ENCODE measurements at places on chromosomes 16 and 17. TPM values are rescaled to one million over a fixed set of nuclear protein-coding genes. Genes with fewer than 3 reads are reported as not detected.
A peak's percentile ranks its signal among the peaks of the same experiment; 100 is the strongest.

Gene TBC1D26
- total RNA-seq = 0.12 TPM

Gene SLC46A1
- 10.6 TPM for total RNA-seq

DNA sequence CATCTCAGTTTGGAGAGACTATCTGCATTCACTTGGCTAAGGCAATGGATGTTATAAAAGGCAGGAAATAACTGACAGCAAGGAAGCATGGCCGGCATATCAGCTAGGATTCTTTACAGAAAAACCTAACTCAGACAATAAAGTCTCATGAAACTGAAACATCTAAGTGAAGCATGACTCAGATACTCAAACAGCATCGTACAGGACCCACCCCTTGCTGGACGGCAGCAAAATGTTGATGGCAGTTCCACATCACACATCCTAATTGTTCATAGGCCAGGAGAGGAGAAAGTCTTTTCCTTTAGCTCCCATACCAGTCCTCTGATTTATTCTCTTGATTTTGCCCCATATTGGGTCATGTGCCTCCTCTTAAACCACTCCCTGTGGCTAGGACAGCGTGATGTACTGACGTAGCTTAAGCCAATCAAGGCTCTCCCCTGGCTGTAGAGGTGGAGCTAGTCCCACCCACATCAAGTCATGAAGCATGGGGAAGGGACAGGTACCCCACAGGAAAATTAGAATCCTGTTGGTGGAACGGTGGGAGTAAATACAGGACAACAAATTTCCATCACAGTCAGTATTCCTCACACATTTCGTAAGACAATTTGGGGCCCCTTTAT, 178.9 kb downstream of the IRX3 start:
- DNase-seq = no peak

DNA sequence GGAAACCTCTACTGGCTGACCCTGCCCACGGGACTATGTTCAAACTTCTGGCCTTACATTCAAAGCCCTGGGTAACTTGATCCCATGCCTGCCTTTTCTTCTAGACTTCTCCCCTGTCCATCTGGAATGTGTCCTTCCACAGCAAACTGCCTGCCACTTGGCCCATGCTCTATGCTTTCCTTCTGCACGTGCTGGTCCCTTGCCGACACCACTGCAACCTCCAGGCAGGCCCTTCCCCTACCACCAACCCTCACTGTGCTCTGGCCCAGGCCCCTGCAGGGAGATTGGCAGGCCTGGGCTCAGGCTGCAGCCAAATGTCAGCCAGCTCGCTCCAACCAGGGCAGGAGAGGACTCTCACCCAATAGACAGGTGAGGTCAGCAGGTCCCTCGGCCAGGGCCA, 11.0 kb downstream of the HSD11B2 start:
- no peak for DNase-seq

- DNase-seq = no peak
These were observed 105.4 kb downstream of the YPEL2 start for GRCh38 chr17:59436900-59437299.

GRCh38 chr17:65229621-65229995, 92.4 kb downstream of the RGS9 start:
- DNase-seq = no peak

DNA sequence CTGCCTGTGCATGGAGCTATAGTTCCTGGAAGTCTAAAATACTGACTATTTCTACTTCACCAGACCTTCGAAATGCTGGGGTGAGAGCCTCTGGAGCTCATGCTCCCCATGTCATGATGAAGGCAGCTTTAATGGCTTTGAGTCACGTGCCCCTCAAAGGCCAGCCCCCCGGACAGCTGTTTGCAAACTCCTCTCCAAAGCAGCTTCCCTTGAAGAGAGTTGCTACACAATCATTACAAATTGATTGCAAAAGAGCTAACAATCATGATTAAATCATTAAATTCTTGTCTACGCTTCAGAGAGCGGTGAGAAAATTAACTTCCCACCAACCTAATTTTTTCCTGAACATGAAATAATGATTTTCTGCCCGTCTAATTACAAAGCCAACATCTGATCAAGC, 134.8 kb upstream of the IRX6 start:
- DNase-seq = no peak

- peak; percentile 63 for DNase-seq
These were observed at the start of gene DDX42 for GRCh38 chr17:63774141-63774968. Gene DDX42 (plus strand): TSS chr17:63774170. CDS start chr17:63787050, 12,880 bp downstream.

Gene VMO1
- total RNA-seq = 4.3 TPM

- DNase-seq = no peak
These were observed 605 bp downstream of the NLRP1 start for GRCh38 chr17:5583426-5584382.

- DNase-seq = no peak
These were observed 40.3 kb downstream of the FOXL1 start for GRCh38 chr16:86618431-86619238.

DNA sequence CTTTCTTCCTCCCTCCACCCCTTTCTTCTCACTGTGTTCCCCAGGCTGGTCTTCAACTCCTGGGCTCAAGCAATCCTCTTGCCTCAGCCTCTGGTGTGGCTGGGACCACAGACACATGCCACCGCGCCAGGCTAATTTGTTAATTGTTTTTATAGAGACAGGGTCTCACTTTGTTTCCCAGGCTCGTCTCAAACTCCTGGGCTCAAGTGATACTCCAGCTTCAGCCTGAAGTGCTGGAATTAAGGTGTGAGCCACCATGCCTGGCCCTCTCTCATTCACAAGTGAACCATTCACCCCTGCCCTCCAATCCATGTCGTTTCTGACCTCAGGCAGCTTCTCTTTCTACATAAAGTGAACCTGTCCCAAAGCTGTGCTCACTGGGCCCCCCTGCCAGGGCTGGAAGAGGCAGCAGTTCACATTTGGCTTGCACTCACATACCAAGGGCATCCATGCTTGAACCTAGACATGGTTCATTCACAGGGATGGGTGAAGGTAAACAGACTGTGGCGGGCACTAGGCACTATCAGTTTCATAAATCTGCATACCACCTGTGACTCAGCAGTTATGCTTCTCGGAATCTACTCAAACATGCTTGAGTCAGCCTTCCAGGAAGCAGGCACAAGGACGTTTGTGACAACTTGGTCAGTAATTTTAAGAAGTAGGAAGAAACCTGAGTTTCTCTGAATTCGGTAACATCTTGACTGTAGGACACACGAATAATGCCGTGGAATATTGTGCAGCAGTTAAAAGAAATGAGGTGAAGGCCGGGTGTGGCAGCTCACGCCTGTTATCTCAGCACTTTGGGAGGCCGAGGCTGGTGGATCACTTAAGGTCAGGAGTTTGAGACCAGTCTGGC, 6.0 kb upstream of the RNF213 start:
- DNase-seq = peak; percentile 60

Gene OR1D2
- not detected for total RNA-seq

Gene RAC3
- 20.8 TPM for total RNA-seq

DNA sequence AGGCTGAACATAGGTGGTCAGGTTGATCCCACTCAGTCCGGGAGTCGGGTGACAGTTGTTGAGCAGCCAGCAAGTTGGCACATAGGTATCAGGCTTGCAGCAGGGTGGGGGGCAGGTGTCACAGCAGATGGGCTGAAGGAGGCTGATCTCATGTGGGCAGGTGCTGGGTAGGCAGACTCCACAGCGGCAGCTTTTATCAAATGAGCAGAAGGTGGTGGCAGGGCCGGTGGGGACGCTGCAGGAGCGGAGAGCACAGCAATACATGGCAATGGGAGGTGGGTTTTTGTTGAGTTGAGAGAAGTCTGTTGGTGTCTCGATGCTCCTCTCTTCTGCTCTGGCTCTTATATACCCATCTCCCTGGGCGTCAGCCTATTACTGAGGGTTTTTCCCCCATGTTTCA, at the start of gene KRTAP3-1:
Gene KRTAP3-1, minus strand, starts transcription at position 318 of the 400 bp plus-strand sequence. Its CDS starts 54 bp downstream, at position 264.
- DNase-seq = no peak

DNA sequence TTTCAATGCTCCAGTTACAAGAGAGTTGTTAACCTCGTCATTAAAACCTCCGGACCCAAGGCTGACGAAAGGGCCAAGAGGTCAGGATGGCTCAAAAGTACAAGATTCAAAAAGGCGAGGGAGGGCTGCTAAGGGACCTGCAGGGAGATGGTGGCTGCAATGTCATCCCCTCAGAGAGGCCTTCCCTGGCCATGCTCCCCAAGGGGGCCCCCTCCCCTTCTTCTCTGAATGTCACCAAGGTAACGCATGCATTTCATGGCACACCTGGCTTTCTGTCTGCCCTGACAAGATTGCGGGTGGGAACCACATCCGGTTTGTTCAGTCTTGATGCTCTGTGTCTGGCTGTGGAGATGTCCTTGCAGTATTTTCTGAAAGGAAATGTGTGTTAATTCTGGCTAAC, 89.9 kb downstream of the C16orf78 start:
- DNase-seq = no peak

DNA sequence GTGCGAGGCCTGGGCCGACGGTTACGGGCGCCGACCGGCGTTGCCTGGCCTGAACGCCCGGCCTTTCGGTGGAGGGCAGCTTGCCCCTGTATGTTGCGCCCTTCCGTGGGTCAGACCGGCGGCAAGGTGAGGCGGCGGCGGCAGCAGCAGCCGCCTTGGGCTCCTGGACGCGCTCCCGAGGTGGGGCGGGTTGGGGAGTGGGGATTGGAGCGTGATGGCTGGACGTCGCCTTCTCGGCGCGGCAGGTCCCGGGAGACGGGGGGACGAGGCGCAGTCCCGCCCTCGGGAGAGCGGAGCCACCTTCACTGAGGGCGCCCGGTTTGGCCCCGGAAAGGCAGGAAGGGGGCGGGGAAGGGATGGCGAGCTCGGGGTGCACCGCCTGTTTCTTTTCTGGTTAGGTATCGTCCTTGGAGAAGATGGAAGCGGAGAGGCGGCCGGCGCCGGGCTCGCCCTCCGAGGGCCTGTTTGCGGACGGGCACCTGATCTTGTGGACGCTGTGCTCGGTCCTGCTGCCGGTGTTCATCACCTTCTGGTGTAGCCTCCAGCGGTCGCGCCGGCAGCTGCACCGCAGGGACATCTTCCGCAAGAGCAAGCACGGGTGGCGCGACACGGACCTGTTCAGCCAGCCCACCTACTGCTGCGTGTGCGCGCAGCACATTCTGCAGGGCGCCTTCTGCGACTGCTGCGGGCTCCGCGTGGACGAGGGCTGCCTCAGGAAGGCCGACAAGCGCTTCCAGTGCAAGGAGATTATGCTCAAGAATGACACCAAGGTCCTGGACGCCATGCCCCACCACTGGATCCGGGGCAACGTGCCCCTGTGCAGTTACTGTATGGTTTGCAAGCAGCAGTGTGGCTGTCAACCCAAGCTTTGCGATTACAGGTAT, 671 bp downstream of the DGKE start:
- peak; percentile 53 for DNase-seq

All from SJCRH30 (cell line).